Skin of body (tissue), 3 donors: ENCODE measurements at places on chromosomes 6 and 20. TPM values are rescaled to one million over a fixed set of nuclear protein-coding genes. Genes with fewer than 3 reads are reported as not detected.

ADGRF5 gene
- total RNA-seq = 24.4 TPM

GJA1 gene
- 431 TPM for total RNA-seq

CLIC5 gene
- 4.0 TPM for total RNA-seq

CGA gene
- 32.0 TPM for total RNA-seq

SYCP2 gene
- 5.8 TPM for total RNA-seq

NKAIN2 gene
- 0.59 TPM for total RNA-seq

ENPP5 gene
- 0.99 TPM for total RNA-seq

AIF1 gene
- 23.8 TPM for total RNA-seq

BNIP5 gene
- 0.10 TPM for total RNA-seq

CRYBG1 gene
- 24.9 TPM for total RNA-seq

MUC21 gene
- total RNA-seq = not detected

TGM3 gene
- total RNA-seq = 16.6 TPM

SLC17A2 gene
- not detected for total RNA-seq

CPNE5 gene
- total RNA-seq = 4.0 TPM

SMLR1 gene
- total RNA-seq = not detected

TPX2 gene
- total RNA-seq = 14.8 TPM

RBPJL gene
- not detected for total RNA-seq
